ENCODE measurements at places on chromosomes 11 and 22.

GRCh38 chr22:49291169-49291568 lies 536.5 kb downstream of the BRD1 start:
- DNase-seq: no peak

DNA sequence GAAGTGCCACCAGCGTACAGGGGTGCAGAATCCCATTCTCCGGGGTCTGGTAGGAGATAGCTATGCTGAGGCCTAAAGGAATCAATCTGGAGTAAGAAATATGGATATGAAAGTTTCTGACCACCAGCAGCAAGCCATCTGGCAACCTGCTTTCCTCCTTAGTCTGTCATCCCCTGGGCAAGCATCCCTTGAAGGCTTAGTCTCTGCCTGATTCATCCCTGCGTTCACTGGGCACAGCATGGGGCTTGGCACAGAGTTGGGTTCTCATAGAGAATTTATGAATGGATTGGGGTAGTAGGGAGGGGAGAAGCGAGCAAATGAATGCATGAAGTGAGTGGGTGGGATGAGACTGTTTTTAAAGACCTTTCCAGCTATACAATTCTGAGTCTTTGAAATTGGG lies 85.8 kb upstream of the NARS2 start:
- no peak for DNase-seq

DNA sequence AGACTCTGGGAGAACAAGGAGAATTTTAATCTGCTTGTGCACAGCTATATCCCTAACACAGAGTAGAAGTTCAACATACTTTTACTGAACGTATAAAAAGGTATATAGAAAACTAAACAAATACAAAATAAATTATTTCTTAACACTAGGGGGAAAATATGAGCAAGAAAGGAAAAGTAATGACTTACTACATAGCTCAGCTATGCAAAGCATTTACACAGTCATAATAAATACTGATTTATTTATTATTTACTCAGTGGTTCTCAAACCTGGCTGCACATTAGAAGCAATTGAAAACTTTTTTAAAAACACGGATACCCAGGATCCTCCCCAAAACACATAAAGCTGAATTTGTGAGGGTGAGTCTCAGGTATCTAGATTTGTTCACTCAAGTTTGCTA lies 182.5 kb downstream of the TTC28 start:
- no peak for DNase-seq

DNA sequence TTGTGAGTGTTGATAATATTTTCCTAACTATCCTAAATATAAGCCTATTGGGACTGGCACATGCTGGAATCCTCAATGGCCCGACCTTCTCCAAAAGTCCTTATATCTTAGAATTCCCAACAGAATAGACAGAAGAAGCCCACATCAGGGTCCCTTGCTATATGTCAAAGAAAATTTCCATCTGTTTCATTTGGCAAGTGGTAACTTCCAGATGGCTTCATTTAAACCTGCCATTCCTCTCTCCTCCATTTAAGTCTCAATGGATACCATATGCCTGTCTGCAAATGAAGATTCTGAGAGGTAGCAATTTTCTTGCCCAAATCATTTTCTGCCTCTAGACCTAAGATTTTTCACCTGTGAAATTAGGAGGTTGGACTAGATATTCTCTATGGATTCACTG lies 73.1 kb upstream of the KCNA4 start:
- no peak for DNase-seq

- no peak for DNase-seq
Observed at GRCh38 chr11:131404010-131404409, 33.6 kb downstream of the NTM start.

DNA sequence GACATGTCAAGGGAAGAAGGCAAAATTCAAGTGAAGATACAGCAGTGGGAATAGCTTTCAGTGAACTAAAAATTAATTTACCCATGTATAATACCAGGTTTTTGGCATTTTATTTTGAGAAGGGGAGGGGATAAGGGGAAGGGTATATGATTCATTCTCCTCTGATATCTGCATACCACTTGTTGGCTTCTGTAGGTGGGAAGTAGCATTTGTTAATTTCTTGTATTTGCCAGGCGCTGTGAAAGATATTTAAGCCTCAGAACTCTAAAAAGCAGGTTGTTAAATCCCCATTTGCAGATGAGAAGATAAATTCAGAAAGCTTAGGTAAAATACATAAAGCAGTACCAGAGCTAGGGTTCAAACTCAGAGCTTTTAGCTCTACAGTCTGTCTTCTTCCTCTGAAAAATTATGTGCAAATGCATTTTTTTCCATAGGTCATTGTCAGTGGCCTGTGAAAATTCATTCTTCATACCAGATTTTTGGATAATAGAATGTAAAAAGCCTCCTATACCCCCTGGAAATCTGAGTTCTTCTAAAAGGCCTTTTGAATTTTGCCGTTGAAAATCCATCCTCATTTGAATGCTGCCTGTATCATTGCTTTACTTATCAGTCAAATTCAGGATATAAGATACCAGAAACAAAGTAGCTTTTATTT lies 221.3 kb downstream of the DDX10 start:
- DNase-seq: no peak

- DNase-seq: no peak
Observed at GRCh38 chr11:133164986-133165385, 367.3 kb downstream of the OPCML start.

- no peak for DNase-seq
Observed at GRCh38 chr11:33869481-33870422, 22.1 kb downstream of the LMO2 start.

- peak; percentile 94 for DNase-seq
Observed at GRCh38 chr22:31286360-31287255, 5.7 kb downstream of the PIK3IP1 start.

DNA sequence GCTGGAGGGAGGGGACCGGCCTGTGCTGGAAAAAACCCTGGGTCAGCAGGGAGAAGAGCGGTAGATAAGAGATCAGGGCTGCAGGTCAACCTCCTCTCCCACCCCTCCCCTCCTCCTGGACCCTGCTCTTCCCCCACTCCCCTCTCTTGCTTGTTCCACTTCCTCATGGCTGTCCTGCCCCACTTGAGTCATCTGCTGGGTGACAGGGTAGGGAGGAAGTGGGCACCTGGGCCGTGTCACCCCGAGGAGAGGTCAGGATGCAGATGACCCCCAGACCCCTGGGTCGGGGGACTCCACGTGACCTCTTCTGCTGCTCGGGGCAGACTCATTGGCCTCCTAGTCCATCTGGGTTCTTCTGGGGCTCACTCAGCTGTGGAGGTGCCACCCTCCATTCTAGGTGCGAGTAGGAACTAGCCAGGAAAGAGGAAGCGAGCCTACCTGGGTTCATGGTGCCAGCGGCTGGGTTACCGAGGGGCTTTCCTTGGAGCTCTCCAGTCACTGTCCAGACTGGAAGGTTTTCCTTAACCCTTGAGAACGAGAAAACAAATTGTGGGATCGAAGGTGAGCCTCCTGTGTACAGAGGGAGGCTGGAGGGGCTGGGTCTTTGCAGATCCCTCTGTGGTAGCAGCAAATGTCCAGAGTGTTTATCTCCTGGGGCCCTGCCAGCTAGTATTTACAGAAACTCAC lies 6.5 kb downstream of the APOL2 start:
- DNase-seq: no peak

DNA sequence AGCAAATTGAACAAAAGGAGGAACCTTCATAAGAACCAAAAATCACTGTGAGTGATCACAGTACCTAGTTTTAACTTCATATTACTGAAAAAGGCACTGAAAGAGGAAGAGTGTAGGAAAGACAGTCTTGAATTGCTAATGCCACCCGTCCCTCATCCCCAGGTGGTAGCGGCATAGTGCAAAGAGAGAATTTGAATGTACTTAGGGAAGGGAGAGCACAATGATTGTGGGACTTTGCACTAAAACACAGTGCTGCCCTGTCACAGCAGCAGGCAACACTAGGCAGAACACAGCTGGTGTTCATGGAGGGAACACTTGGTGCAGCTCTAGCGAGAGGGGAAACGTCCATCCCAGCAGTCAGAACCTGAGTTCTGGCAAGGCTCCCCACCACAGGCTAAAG lies 716.3 kb upstream of the ANO5 start:
- DNase-seq: no peak

DNA sequence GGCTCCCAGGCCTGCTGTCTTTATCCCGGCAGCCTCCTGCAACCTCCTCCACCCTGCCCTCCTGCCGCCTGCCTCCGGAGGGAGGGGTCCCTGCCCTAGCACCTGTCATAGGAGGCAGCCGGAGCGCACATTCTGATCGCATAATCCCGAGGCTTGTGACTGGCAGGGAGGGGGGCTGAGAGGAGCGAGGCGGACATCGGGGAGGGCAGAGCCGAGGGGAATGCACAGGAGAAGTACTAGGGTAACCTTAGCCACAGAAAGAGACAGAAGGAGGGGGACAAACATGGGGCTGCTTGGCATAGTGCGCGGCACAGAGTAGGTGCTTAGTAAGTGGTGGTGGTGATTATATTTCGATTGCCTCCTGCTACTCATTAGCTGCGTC lies 9.2 kb upstream of the ALX4 start:
- no peak for DNase-seq

DNA sequence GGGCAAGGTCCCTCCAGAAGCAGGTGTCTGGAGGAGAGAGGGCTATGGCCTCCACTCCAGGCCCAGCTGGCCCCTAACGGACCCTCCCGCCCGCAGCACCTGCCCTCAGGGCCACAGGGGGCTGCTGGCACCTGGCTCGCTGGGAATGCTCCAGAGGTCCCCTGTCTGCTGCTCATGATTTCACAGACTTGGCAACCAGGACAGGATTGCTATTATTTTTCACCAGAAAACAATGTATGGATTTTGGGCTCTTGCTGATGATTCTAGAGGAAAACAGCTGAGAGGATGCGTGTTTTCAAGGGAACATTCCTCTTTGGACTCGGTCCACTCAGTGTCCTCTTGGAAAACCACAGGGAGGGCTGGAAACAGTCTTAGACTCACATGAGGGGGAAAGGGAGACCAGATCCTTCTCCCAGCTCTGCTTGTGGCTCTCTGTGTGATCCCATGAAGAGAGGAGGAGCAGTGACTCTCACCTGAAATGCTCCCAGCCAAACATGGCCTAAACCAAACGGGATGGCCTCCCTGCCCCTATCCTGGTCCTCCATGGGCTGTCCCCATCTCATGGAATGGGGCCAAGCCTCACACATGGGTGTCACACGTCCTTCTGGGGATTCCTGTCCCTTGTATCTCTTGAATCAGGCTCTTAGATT lies 15.8 kb downstream of the MYEOV start:
- no peak for DNase-seq

DNA sequence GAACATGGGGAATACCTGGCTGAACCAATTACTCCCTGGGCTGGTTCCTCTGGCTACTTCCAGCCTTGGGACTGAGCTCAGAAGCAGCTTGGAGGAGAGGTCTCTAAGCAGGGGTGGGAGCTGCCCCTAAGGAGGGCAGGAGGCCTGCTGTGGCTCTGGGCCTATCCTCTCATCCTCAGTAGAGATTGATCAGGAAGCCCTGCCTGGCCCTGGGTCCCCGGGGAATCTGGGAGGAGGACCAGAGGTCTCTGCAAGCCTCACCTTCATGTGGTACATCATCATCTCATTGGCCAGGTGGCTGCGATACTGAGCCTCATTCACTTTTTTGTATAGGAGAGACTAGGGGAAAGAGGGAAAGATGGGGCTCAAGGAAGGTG lies 91.1 kb downstream of the PDE2A start:
- no peak for DNase-seq

DNA sequence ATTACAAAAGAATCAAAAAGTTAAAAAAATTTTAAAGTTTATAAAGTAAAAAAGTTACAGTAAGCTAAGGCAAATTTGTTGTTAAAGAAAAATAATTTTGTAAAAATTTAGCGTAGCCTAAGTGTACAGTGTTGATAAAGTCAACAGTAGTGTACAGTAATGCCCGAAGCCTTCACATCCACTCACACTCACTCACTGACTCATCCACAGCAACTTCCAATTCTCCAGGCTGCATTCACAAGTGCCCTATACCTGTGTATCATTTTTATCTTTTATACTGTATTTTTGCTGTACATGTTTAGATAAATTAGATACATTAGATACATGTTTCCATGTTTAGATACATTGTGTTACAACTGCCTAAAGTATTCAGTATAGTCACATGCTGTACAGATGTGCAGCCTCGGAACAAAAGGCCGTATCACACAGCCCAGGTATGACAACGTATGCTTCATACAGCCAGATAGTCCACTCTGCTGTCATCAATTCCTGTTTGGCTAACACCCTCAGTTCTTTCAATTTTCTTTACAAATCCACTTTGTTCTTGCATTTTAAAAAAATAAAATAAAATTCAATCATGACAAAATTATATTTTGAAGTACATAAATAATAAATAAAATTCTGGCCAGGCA lies 80.7 kb downstream of the RBFOX2 start:
- no peak for DNase-seq

GRCh38 chr22:42884616-42885375 lies 27.7 kb upstream of the ARFGAP3 start:
- DNase-seq: no peak

DNA sequence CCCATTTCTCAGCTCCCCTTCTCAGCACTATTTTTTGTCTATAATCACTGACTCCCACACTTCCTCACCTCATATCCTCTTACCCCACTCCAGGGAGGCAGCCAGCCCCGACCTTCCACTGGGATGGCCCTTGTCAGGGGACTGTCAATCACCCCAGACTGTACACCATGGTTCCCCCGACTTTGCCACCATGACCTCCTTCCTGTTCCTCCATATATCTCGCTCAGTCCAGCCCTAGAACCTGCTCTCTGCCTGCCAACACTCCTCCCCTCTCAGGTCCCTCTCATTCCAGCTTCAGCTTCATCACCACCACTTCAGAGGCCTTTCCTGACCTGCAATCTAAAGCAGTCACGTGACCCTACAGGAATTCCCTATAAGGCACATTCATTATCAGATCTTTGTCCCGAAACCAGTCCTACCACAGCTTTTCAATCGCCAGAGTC lies 16.5 kb downstream of the PRPF19 start:
- DNase-seq: no peak

GRCh38 chr11:62607714-62608113 lies 4.9 kb downstream of the EML3 start:
- DNase-seq: no peak

DNA sequence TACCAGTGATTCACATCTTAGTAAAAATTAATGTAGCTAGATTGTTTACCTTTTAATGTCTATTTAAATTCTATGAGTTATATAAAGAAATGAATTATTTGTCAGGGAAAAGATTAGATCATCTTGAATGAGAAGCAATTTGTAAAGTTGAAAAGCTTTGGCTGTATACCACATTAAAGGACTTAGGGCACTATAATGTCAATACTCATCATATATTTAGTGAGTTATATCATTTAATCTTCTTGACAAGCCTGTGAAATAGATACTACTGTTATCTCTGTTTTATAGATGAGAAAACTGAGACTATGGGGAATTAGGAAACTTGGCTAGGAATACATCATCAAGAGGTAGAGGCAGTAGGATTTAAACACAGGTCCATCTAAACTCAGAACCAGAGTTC lies 160.1 kb downstream of the GUCY1A2 start:
- no peak for DNase-seq

- peak; percentile 12 for DNase-seq
Observed at GRCh38 chr11:125053167-125053566, 9.9 kb upstream of the SLC37A2 start.

- no peak for DNase-seq
Observed at GRCh38 chr11:132982772-132983640, 549.3 kb downstream of the OPCML start.

- no peak for DNase-seq
Observed at GRCh38 chr11:35139722-35140282, 831 bp downstream of the CD44 start.

All from Jurkat, Clone E6-1 (cell line).